ENCODE measurements at places on chromosomes 5 and 9.
A peak's percentile ranks its signal among the peaks of the same experiment; 100 is the strongest.

- no peak for DNase-seq
Observed at GRCh38 chr5:9445826-9446388, 100.0 kb downstream of the SEMA5A start.

DNA sequence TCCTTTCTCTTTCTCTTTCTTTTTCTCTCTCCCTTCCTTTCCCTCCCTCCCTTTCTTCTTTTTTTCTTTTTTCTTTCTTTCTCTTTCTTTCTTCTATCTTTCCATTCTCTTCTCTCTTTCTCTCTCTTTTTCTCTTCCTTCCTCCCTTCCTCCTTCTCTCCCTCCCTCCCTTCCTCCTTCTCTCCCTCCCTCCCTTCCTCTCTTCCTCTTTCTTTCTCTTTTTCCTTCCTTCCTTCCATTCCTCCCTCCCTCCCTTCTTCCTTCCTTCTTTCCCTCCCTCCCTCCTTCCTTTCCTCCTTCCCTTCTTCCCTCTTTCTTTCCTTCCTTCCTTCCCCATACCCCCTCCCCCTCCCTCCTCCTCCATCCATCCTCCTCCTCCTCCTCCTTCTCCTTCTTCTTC lies 243.3 kb upstream of the CTNND2 start:
- no peak for DNase-seq

GRCh38 chr9:25716220-25716872 lies 38.1 kb upstream of the TUSC1 start:
- peak; percentile 9 for DNase-seq

GRCh38 chr5:1096838-1097237 lies 15.0 kb downstream of the SLC12A7 start:
- DNase-seq = no peak

DNA sequence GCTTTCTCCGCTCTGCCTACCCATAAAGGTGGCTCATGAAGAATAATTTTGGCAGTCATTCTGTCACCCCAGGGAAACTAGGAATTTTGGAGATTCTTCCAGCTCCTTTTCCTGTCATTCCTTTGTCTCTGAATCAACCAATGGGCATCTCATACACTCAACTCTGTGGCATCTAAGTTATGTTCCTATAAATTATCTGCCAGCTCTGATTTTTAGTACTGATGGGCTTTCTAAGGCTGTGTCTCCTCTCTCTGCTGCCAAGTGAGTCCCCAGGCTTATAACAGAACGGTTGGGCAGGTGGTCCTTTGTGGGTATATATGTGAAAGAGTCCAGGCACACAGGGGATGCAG lies 226.8 kb downstream of the NMUR2 start:
- DNase-seq = no peak

DNA sequence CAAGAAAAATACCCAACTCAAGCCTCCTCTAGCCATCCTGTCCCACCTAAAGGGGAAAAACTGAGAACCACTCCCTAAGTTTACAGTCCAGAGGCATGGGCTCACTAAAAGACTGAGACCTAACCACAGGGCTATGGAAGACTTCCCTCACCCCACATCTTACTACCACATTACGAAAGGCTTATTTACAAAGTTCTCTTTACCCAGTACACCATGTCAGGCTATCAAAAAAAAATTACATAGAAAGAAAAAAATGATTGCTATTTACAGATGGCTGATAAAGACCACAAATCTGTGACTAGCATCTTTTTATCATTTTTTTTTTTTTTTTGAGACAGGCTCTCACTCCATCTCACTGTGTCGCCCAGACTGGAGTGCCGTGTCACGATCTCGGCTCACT lies 69.7 kb upstream of the TNPO1 start:
- DNase-seq = no peak

DNA sequence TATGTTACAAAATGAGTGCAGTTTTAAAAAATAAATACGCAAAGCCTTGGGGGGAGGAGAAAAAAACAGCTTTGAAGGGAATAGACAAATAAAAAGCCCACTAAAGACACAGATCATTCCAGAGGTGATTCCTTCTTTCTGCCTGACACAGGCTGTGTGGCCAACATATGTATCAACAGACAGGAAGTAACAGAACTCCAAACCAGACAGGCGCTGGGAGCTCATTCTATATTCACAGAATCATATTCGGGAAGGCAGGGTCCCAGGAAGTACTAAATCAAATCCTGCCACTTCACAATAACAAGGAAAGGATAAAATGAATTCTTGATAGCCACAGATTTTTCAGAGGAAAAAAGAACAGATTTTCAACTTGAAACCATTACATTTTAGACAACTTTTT lies 62.1 kb downstream of the SEMA5A start:
- no peak for DNase-seq

- DNase-seq = peak; percentile 46
Observed at GRCh38 chr5:171420431-171421241, 1.2 kb downstream of the FGF18 start.

- DNase-seq = no peak
Observed at GRCh38 chr9:98369066-98369425, 113.6 kb upstream of the TBC1D2 start.

DNA sequence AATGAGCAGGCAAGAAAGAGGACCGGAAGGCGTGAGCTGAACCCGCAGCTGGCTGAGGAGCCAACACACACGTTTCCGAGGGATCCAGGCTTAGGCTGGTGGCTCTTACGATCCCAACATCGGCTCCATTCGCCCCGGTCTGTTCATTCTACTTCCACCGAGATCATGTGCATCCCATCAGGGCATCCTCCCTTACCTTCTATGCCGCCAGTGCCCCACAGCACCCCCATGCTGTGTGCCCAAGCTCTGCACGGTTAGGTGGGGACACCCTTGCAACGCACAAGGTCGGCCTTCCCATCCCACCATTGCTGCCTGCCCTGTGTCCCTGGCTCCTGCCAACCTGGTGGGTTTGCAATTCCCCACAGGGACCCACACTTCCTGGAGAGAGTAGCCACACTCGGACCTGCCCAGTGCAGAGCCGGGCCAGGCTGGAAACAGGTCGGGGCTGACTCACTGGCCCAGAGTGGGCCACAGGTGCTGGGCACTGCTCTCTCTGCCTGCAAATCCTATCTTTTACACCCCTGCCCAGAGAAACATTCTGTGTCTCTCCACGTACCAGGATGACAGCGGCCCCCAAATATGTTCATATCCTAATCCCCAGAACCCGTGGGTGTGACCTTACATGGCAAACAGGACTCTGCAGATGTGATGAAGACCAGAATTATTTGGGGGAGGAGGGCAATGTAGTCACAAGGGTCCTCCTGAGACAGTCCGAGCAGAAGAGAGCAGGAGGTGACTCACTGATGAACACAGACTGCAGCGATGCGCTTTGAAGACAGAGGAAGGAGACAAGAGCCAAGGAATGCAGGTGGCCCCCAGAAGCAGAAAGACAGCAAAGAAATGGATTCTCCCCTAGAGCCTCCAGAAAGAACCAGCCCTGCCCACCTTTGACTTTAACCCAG lies 182.2 kb downstream of the AUH start:
- DNase-seq = no peak

- no peak for DNase-seq
Observed at GRCh38 chr9:95725045-95725444, 150.4 kb upstream of the ERCC6L2 start.

- peak; percentile 88 for DNase-seq
Observed at GRCh38 chr5:119578937-119579336, 50.4 kb upstream of the FAM170A start.

DNA sequence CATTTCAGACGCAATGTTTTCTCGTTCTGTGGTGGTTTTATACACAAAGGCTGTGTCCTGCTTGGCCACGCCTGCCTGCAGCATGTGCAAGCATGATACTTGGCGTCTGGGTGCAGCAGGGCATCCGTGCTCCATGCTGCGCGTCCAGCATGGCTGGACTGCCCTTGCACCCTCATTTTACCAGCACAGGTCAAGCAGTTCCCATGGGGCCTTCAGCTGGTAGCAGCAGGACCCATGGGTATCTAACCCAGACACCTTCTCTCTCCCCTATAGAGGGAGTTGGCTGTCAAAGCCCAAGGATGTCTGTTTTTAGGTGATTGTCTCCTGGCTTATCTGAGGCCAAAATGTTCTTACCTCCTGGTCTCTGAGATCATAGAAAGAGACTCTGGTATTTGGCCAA lies 158.3 kb upstream of the PITX1 start:
- DNase-seq = peak; percentile 84

- DNase-seq = peak; percentile 12
Observed at GRCh38 chr5:57903458-57903857, 420.8 kb upstream of the ACTBL2 start.

DNA sequence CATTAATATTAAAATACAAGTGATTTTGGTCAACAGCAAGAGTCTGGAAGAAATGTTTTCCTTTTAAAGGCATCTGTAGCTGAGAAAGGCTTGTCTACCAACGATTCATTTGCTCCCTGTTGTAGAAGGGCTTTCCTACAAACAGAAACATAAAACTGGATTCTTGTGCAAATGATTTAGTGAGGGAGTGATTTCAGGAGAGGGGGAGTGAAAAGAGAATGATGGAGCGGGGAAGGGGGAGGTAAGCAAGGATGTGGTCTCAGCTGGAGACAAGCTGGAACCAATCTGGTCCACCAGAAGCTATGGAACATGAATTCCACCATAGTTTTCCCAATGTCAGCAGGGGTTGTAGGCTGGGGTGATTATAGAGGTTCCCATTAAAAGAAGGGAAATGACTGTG lies 196.3 kb downstream of the FBXO4 start:
- no peak for DNase-seq

DNA sequence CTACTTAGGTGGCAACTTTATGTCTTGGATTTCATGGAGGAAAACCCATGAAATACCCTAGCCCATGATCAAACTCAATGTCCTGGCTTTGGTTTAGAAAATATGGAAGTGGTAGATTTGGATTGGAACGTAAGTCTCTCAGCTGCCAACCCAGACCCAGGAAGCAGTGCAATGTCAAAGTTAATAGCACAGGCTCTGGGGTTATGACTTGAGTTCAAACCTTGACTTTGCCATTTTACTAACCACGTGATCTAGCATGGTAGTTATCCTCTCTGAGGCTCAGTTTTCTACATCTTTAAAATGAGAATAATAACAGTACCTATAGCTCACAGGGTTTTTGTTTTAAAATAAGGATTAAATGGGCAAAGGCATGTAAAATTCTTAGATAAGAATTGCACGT lies 13.8 kb downstream of the FYB1 start:
- no peak for DNase-seq

DNA sequence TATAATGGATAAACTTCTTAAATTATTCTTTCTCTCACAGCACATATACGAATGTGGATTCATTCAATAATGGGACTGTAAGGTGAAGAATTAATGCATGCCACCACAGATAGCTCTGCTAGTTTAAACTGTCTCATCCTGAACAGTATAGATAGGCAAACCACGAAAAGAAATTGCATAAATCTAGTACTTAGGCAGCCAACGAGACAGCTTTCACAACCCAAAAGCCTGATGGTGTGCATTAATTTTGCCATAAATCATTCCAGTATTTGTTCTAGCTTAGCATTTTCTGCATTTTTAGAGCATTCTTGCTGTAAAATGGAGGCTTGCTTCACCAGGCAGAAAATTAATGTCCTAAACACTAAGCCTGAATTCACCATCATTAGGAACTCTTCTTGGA lies 834.2 kb upstream of the DMAC1 start:
- peak; percentile 64 for DNase-seq

DNA sequence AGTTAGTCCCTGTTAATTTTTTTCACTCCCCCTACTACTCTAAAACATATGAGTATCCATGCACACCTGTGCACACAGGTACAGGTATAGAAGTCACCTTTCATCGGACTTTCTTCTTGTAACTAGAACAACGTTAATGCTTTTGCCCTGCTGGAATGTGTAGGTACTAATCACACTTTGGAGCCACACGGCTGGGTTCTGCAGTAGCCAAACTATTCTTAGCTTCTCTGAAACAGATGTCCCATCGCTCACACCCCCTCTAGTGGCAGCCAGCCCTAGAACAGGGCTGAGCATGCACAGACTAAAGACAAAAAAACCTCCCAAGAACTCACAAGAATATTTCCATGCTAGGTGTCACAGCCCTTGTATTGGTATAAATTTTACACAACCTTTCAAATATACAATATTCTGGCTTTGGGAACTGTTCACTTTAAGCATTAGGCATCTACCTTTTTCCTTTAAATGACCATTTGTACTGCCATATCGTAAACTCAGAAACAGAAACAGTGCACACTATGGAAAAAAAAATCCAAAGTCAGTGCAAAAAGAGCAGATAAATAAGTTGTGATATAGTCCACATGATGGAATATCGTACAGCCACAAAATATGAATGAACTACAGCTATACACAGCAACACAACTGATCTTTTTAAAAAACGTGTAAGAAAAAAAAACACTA lies 64.0 kb downstream of the RETREG1 start:
- peak; percentile 73 for DNase-seq

DNA sequence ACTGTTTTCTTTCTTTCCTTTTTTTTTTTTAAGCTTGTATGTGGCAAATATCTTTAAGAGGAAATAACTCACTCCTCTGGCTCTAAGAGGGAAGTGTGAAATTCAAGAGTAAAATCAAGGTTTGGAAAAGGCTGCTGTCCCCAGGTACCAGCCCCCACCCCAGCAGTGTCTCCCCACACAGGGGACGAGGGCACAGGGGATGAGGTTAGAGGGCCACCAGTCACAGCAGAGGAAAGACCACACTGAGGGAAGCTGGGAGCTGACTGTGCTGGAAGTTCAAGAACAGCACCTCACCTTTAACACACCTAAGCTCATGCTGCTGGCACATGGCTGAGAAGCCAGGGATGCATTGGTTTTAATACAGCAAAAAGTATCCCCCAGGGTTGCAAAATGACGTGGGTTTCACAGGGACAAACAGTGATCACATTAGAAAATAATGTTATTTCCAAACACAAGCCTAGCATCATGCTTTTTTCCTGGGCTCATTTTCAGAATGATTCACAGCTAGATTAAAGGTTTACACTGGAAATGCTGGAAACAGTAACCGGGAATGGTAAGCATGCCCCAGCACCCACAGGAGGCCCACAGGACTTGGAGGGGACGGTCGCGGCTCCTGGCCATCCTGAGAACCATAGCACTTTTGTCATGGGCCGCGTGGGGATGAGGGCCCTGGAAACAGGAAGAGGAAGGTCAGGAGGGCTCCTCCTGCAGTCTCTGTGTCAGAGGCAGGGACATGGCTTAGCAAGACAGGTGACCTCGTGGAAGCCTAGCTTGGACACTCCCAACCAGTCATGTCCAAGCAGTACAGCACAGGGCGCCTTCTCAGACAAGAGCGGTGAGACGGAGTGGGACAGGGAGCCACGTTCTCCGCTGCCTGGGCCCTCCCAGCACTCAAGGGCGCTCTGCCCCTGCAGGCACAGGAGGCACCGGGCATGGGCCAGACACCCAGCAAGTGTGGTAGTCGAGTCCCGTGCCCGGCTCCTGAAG lies 6.9 kb downstream of the LPCAT1 start:
- no peak for DNase-seq

All from hematopoietic multipotent progenitor cell treated with erythropoietin and hydrocortisone succinate and interleukin-3 and kit ligand, for 6 days (in vitro differentiated cells).